ENCODE measurements at places on chromosomes 1 and 21.
A peak's percentile ranks its signal among the peaks of the same experiment; 100 is the strongest.

GRCh38 chr21:42201615-42202161, 17.3 kb upstream of the ABCG1 start:
- no peak for DNase-seq

DNA sequence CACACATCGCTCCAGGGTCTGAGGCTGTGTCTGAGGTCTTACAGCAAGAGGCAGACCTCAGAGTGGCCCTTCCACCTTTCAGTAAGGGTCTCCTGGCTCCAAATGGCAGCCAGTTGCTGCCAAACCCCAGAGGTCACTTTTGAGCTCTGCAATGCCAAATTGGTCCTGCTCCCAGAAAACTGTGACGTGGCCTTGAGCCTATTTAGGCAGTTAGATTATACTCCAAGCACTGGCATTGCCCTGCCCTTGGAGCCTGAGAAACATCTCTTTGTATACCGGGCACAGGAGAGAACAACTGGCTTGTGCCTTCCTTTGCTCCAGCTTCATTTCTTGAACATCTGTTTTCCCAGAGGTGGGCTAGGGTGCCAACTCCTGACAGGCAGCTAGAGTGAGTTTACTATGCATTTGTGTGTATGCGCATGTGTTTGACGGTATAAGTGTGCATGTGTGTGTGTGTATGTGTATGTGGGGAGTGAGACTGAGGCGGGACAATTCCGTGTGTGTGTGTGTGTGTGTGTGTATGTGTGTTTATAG, 134.5 kb downstream of the IER5 start:
- DNase-seq, result no peak

GRCh38 chr1:167937709-167938010, 788 bp upstream of the MPC2 start:
- DNase-seq, result no peak

DNA sequence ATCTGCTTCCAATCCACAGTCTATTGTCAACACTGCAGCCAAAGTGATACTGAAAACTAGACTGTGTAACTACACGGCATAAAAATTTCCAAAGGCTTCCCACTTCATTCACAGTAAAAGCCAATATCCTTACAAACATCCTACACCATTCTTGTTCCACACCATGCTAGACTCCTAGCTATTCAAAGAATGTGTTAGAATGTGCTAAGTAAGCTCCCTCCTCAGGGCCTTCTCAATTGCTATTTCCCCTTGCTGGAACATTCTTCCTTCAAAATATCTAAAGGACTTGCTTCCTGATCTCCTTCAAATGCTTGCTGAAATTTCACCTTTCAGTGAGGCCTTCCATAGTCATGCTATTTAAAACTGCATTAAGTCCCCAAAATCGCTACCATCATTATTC, 228.1 kb downstream of the AKT3 start:
- DNase-seq, result no peak

GRCh38 chr1:95229037-95229436, 5.0 kb upstream of the RWDD3 start:
- DNase-seq, result no peak

- DNase-seq, result peak; percentile 29
Observed at GRCh38 chr1:243598433-243598832, 251.6 kb downstream of the AKT3 start.

- no peak for DNase-seq
Observed at GRCh38 chr1:30295674-30296073, 427.7 kb downstream of the MATN1 start.

- DNase-seq, result no peak
Observed at GRCh38 chr1:157862114-157863070, 20.8 kb upstream of the CD5L start.

DNA sequence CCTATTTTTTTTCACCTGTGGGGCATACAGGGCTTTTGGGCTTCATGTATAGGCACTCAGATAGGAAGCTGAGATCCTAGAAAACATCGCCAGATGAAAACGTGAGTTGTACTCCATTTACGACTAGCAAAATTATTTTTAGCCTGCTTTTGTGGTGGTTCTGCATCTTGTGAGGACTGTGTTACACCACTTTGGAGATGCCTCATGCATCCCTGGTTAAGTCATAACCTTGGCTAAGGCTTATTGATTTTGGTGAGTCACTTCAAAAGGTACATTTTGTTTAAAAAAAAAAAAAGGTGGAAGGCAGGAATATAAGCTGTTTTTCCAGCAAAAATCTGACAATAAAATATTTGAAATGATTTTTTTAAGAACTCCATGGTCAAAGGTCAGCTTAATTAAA, 101.8 kb upstream of the OLFM3 start:
- DNase-seq, result no peak

DNA sequence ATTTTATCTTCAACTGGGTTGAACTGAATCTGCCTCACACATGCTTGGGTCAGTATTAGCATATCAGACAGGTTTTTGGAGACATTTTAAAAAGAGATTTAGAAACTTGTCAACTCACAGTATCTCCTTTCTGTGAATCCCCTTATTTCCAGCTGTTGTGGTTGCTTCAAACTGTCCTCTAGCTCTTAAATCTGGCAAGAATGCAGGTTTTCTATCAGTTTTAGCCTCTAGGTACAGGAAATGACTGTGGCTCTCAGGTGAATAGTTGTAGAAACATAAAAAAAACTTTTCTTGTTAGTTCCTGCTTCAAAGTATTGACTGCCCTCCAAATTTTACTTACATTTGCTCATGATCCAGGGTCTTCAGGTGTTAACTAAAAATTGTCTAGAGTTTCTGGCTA, 495.7 kb upstream of the TMPRSS15 start:
- DNase-seq, result no peak

DNA sequence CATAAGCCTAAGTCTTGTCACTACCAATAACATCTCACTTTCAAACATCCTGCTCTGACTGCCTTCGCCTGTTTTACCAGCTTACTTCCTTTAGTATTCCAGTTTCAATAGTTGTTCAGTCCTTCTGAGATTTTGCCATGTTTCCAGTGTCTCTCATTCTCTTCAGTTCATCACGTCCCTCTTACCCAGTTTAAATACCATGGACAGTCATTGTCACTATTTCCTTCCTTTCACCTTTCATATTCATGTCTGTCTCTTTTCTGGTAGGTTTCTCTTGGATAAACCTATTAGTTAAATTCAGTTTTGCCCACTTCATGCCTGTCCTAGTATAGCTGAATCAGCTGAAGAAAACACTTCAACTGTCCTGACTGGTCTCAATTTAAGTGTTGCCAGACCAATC, 5.9 kb downstream of the ATF6 start:
- no peak for DNase-seq

DNA sequence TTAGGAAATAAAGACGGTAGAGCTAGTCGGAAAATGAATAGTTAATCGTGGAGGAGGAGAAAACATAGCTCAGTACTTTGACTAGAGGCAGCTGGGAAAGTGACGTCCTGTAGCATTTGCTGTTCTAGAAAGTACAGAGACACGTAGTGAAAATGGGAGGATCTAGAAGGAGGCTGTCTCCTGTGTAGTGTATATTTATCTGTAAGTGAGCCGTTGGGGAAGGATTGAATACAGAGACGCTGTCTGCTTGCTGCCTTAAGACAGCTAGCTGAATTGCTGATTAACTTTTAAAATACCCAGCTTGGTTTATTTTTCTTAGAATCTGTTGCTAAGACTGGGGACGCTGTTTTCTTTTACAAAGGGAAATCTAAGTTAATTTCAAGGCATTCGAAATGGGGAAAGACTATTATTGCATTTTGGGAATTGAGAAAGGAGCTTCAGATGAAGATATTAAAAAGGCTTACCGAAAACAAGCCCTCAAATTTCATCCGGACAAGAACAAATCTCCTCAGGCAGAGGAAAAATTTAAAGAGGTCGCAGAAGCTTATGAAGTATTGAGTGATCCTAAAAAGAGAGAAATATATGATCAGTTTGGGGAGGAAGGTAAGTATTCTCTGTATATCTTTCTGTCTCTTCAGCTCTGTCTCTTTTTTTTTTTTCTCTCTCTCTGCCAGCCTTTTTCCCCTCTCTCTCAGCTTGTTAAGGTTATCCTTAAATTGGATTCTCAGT, at the start of gene DNAJB4:
DNAJB4 (plus strand) TSS at position 221 of the 729 bp plus-strand sequence; CDS start at position 393, 172 bp downstream.
- peak; percentile 99 for DNase-seq

- peak; percentile 54 for DNase-seq
Observed at GRCh38 chr1:248622570-248623001, 12.3 kb downstream of the OR2T11 start.

DNA sequence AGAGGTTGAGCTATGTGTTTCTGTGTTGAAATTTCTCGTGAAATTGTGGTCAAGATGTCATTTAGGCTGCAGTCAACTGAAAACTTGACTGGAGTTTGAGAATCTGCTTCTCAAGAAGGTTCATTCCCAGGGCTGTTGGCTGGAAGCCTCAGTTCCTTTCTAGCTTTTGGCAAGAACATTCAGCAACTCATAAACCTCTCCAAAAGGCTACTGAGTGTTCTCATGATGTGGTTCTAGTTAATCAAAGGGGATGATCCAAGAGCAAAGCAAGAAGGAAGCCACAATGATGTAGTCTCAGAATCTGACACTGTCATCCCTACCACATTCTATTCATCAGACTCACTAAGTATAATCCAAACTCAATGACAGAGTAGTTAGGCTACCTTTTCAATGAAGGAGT, 66.6 kb downstream of the SPATA6 start:
- no peak for DNase-seq

- no peak for DNase-seq
Observed at GRCh38 chr1:53559391-53559815, 100.2 kb downstream of the DMRTB1 start.

DNA sequence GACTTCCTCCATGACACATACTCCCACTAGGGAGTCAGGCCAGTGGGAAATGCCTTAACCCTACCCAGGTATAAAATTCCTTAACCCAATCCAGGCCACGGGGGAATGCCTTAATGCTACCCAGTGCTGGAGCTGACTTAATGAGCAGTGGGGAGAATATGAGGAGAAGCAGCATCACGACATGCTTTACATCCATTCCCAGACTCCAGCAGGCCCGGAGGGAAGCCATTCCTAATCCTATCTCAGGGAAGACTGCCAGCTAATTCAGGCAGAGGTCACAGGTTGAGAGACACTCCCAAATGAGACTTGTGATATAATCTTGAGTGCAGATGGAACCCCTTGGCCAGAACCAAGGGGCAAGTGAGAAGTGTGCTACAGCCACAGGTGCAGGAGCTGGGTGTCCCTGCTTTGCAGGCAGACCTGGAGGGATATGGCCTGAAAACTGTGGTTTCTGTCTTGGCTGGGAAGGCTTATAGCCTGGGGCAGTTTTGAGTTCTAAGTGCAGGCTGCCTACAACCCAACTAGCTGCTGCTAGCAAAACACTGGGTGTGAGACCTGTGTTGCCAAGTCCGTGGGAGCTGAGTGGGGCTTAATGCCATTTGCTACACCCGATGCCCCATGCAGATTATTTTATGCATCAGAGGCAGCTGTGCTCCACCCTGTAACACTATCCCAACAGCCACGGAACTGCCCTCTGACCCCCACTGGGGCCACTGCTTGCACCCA, 45.1 kb upstream of the GUCA2A start:
- DNase-seq, result no peak

DNA sequence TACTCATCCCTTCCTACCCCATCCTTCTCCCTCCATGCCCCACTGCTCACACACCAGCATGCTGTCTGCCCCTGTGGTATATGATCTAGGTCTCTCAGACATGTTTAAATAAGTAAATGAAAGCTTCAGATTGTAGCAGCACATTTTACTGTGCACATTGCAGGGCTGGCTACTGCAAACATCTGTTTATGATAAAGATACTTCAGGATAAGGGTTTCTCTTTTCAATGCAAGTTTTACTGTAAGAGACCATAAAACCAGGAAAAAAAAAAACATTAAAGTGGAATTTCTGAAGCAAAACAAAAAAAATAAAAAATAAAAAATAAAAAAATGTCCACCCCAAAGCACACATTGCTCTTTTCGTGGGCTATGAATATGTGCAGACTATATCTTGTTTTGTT, 184.4 kb downstream of the USH2A start:
- DNase-seq, result no peak

GRCh38 chr1:178005450-178005849, 35.6 kb upstream of the SEC16B start:
- DNase-seq, result no peak

- no peak for DNase-seq
Observed at GRCh38 chr1:53551428-53551995, 92.3 kb downstream of the DMRTB1 start.

- no peak for DNase-seq
Observed at GRCh38 chr1:241641773-241642592, 1.8 kb upstream of the CHML start.

DNA sequence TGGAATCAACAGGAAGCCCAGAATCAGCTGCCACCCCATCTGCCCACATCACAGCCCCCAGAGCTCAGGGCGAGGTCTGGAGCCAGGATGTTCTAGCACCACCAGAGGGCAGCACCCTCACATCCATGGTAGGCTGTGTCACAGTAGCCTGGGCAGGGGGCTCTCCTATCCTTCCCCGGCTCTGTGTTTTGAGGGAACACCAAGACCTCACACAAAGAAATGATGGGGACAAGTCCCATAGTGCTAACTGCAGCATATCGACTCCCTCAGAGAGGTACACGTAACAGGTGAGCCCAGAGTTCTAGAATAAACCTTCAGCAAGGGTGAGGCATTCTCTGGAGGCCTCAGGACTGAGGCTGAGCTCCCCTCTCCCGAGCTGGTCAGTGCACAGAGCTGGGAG, 2.3 kb upstream of the KCNC4 start:
- DNase-seq, result peak; percentile 83

GRCh38 chr1:80982831-80983230, 817.9 kb upstream of the ADGRL2 start:
- DNase-seq, result no peak

DNA sequence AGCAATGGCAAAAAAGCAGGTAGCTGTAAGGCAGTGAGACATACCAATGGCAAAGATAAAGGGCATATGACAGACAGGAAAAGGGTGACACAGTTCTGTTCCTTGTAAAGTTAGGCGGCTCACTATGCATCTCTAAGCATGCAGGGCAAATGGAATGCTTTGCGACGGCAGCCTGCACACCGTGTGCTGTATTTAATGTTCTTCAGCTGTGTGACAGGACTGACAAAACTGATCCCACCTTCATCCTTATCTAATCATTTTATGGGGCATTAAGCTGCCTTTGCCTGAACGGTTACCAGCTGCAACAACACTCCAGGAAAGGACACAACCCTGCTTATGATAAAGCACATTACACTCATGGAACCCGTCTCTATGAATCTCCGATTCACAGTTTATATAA, 80.5 kb upstream of the VAV3 start:
- peak; percentile 26 for DNase-seq

- DNase-seq, result no peak
Observed at GRCh38 chr1:225458222-225458631, 30.4 kb upstream of the LBR start.

Data from hematopoietic multipotent progenitor cell treated with erythropoietin and hydrocortisone succinate and interleukin-3 and kit ligand, for 6 days (in vitro differentiated cells).